ENCODE measurements at places on chromosomes 5 and 9. TPM values are rescaled to one million over a fixed set of nuclear protein-coding genes. Genes with fewer than 3 reads are reported as not detected.

The GABRA6 gene
- total RNA-seq: not detected

The DENND1A gene
- total RNA-seq: 23.2 TPM

The ZNF483 gene
- total RNA-seq: 5.2 TPM

The PCDH1 gene
- 55.2 TPM for total RNA-seq

The PTBP3 gene
- 97.0 TPM for total RNA-seq

DNA sequence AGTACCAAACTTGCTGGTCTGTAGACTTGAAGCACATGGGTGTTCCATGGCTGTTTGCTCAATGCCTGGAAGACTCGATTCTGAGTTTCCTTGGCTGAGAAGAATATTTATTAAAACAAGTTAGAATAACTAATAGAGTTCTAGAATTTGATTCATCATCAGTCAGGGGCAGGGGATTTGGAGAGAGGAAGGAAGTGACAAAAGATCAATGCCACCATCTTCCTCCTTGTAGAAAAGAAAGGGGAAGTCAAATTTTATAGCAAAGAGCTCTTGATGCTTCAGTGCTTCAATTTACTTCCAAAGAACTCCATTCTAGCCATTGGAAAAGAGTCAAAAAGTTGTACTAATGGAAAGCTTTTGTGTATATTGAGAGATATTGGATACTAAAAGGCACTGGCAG is 236.3 kb downstream of the MCTP1 start:
- H3K36me3 ChIP-seq: no peaks in the 10 kb centered on the region
- H3K4me3 ChIP-seq: no peak overlapping the region
- H3K4me1 ChIP-seq: no peaks in the 10 kb centered on the region

DNA sequence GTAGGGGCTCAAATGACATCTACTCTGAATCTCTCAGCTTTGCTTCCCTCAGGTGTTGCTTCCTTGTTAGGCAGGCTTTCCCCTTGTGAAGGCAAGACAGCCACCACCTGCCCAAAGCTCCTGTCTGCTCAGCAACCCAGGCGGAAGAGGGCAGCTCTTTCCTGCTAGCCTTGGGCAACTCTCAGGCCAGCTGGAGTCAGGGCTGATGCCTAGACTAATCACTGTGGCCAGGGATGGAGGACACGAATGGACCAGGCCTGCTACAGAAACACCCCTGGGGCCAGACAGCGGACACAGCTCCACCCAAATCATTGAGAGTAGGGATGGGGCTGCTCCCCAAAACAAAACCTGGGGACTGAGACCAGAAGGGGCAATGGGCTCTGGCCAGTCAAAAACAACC is 138.0 kb downstream of the MTX3 start:
- H3K36me3 ChIP-seq: no peaks in the 10 kb centered on the region
- no peak overlapping the region for H3K4me3 ChIP-seq
- H3K4me1 ChIP-seq: no peaks in the 10 kb centered on the region
- H3K27ac ChIP-seq: no peak overlapping the region
- DNase-seq: no peak
- H3K27me3 ChIP-seq: no peaks in the 10 kb centered on the region

DNA sequence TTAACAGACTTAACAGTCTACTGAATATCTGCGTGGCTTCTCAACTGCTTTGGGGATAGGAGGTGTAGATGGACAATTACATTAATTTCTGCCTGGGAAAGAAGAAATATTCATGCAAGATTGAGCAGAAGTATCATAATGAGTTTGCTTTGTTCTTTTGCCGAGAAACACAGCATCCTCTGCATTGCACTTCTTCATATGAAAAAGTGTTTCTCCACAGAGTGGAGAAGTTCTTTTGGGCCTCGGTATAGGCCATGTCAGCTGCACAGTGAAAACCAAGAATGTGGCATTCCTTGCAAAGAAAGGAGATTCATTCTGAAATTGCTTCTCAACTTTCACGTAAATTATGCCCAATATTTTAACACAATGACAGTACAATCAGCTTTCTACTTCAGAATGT is 17.6 kb upstream of the SNX2 start:
- DNase-seq: no peak
- no peaks in the 10 kb centered on the region for H3K36me3 ChIP-seq
- H3K4me3 ChIP-seq: no peak overlapping the region
- H3K27me3 ChIP-seq: no peaks in the 10 kb centered on the region

GRCh38 chr9:76603448-76603895 is 144.5 kb downstream of the GCNT1 start:
- no peaks in the 10 kb centered on the region for H3K36me3 ChIP-seq
- H3K4me3 ChIP-seq: no peak overlapping the region
- no peaks in the 10 kb centered on the region for H3K4me1 ChIP-seq
- DNase-seq: no peak

- no peak overlapping the region for H3K27ac ChIP-seq
- no peak overlapping the region for H3K4me3 ChIP-seq
- no peaks in the 10 kb centered on the region for H3K4me1 ChIP-seq
- H3K27me3 ChIP-seq: no peaks in the 10 kb centered on the region
- H3K36me3 ChIP-seq: no peaks in the 10 kb centered on the region
These were observed 83.2 kb upstream of the FST start for GRCh38 chr5:53397141-53397757.

DNA sequence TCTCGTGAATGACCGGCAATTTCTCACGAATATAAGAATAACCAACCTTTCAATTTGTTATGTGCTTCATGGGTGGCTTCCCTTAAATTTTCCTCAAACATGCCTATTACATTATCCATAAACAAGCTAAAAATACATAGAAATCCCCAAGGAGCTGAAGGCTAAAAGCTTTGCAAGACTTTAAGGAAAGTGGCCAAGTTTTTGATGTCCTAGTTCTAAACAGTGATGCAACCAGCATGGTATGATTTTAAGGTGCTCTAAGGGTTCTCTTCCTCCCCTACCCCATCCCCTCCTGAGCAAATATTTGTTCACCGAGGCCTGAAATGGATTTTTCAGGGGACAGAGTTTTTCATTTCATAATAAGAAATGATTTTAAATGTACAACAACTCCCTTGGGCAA is 79.8 kb downstream of the RGS7BP start:
- H3K27me3 ChIP-seq: no peaks in the 10 kb centered on the region
- H3K27ac ChIP-seq: no peak overlapping the region

GRCh38 chr9:14349447-14350348 is 35.8 kb upstream of the NFIB start:
- peaks cover 36% of the 10 kb centered on the region for H3K4me1 ChIP-seq
- H3K27me3 ChIP-seq: peaks cover 31% of the 10 kb centered on the region
- H3K36me3 ChIP-seq: no peaks in the 10 kb centered on the region

- peaks cover 32% of the 10 kb centered on the region for H3K4me1 ChIP-seq
- peak; percentile 90 for DNase-seq
- H3K27me3 ChIP-seq: no peaks in the 10 kb centered on the region
- H3K36me3 ChIP-seq: no peaks in the 10 kb centered on the region
These were observed 23.3 kb downstream of the NOTCH1 start for GRCh38 chr9:136522314-136523237.

DNA sequence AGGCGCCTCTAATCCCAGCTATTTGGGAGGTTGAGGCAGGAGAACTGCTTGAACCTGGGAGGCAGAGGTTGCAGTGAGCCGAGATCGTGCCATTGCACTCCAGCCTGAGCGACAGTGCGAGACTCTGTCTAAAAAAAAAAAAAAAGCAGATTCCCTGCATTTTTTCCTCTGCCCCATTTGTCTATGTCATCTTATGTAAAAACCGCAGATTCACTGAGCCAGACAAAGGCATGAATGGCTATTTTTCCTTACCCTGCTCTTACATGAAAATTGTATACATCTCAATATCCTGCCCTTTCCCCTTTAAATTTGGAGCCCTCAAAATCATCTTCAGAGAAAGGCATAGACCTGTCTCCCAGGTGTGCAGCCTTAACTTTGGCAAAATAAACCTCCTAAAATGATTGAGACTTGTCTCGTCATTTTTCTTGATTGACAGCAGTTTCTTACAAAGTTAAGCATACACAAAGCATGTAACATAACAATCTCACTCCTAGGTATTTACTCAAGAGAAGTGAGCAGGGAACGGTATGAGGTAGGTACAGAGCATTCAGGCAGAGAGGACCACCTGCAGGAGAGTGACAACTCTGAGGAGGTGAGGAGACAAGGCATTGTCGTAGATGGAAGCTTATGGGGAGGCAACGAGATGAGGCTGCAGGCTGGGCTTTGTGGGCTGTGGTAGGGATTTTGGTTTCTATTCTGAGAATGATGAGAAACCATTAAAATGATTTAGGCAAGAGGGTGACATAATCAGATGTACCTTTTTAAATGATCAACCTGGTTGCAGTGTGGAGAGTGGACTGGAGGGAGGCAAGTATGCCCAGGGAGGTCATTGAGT is 65.7 kb upstream of the IL6ST start:
- H3K36me3 ChIP-seq: no peaks in the 10 kb centered on the region
- no peak overlapping the region for H3K4me3 ChIP-seq
- H3K27ac ChIP-seq: no peak overlapping the region
- no peak for DNase-seq

GRCh38 chr5:77832938-77833337 is 56.8 kb upstream of the TBCA start:
- H3K27ac ChIP-seq: no peak overlapping the region
- no peaks in the 10 kb centered on the region for H3K4me1 ChIP-seq
- H3K36me3 ChIP-seq: no peaks in the 10 kb centered on the region
- DNase-seq: no peak
- H3K27me3 ChIP-seq: no peaks in the 10 kb centered on the region
- no peak overlapping the region for H3K4me3 ChIP-seq

- no peaks in the 10 kb centered on the region for H3K4me1 ChIP-seq
- no peaks in the 10 kb centered on the region for H3K27me3 ChIP-seq
- H3K36me3 ChIP-seq: no peaks in the 10 kb centered on the region
- no peak overlapping the region for H3K4me3 ChIP-seq
- DNase-seq: no peak
- no peak overlapping the region for H3K27ac ChIP-seq
These were observed 275.8 kb upstream of the RIOK2 start for GRCh38 chr5:97458851-97459250.

DNA sequence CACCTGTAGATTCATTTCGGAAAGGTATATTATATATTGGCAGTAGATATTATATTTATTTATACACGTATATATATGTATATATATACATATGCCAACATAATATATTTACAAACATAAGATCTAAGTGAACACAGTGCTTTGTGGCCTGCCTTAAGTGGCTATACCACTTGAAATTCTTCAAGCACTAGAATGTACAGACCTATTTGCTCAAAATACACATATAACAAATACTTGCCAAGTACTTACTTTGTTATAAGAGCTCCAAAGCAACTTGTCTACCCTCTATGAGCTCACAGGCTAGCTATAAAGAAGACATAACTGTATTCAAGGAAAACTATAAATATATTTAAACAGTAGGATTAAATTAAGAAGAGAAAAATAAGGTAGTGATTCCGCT is 33.6 kb upstream of the SLC36A1 start:
- no peak for DNase-seq
- no peaks in the 10 kb centered on the region for H3K36me3 ChIP-seq
- no peak overlapping the region for H3K27ac ChIP-seq
- H3K27me3 ChIP-seq: no peaks in the 10 kb centered on the region
- no peaks in the 10 kb centered on the region for H3K4me1 ChIP-seq

- no peak overlapping the region for H3K27ac ChIP-seq
- H3K4me1 ChIP-seq: no peaks in the 10 kb centered on the region
- DNase-seq: no peak
- H3K36me3 ChIP-seq: no peaks in the 10 kb centered on the region
- H3K27me3 ChIP-seq: no peaks in the 10 kb centered on the region
These were observed 994.0 kb upstream of the SEMA6A start for GRCh38 chr5:117568622-117569021.

DNA sequence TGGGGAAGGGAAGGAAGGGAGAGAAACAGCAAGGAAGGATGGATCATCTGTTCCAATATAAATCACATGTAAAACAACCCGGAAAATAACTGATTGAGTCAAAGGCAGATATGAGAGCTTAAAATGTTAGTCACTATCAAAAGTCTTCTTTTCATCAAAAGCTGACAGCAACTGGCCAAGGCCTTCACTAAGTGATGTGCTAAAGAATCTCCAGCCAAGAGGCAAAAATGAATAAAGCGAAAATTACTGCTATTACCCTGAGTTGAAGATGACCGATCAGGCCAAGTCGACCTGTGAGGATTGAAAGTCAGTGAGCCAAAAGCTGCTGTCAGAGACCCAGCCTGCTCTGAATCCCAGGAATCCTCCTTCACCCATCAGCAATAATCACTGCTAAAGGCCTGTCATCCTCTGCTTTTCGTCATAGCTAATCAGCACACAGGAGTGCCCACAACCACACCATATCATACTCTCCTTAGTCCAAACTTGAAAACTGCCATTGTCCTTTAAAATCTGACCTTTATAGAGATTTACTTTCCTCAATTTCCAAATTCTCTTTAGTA is 736.9 kb downstream of the TLE1 start:
- H3K4me3 ChIP-seq: no peak overlapping the region
- no peaks in the 10 kb centered on the region for H3K27me3 ChIP-seq
- H3K36me3 ChIP-seq: no peaks in the 10 kb centered on the region
- no peak for DNase-seq

GRCh38 chr5:61120534-61120933 is 41.7 kb downstream of the SMIM15 start:
- H3K27ac ChIP-seq: no peak overlapping the region
- no peak for DNase-seq
- H3K4me1 ChIP-seq: no peaks in the 10 kb centered on the region
- no peak overlapping the region for H3K4me3 ChIP-seq
- no peaks in the 10 kb centered on the region for H3K36me3 ChIP-seq
- no peaks in the 10 kb centered on the region for H3K27me3 ChIP-seq

DNA sequence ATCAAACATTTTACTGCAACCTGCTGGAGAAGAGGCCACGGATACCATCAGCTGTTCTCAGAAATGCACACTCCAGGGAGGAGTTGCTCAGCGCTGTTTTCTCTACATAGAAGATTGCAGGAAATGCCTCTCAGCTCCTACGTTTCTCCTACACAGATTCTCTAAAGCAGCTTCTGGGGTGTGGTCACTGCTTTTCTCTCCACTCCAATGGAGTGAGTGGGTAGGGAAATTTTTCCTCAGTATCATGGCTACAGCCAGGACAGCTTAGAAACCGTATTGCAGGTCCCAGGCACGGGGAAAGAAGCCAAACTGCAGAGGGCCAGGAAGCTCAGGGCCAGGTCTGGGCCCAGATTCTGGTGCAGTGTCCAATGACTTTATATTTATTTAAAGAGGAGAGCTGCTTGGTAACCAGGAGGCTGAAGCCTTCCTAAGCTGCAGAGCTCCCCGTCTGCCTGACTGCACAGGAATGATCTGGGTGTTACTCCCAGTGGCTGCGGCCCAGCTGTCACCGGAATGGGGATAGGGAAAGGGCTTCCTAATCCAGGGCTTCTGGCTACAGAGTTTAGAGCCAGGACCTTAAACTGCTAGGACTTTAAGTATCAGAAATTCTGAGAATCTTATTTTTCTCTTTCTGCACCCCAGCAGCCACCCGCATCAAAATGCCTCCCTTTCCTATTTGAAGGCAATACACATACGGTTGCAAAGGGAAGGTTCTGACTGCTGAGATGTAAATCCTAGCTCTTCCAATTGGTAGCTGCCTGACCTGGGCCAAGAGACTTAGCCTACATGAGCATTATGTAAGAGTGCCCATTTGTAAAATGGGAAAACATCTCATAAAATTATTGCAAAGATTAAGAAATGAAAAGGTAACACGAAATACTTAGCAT is 1.4 kb upstream of the SPTAN1 start:
- H3K4me1 ChIP-seq: peaks cover 16% of the 10 kb centered on the region
- H3K4me3 ChIP-seq: peak overlapping the region; percentile 86

- no peaks in the 10 kb centered on the region for H3K27me3 ChIP-seq
- peaks cover 29% of the 10 kb centered on the region for H3K4me1 ChIP-seq
- peaks cover 30% of the 10 kb centered on the region for H3K36me3 ChIP-seq
- H3K27ac ChIP-seq: peak overlapping the region; percentile 96
- H3K4me3 ChIP-seq: peak overlapping the region; percentile 98
These were observed 561 bp downstream of the SEC61B start for GRCh38 chr9:99222416-99223270.
